SW480 (cell line): ENCODE measurements at places on chromosomes 6 and 20.

- DNase-seq, result no peak
Measured at GRCh38 chr6:35569011-35569461, 56.3 kb upstream of the TULP1 start.

DNA sequence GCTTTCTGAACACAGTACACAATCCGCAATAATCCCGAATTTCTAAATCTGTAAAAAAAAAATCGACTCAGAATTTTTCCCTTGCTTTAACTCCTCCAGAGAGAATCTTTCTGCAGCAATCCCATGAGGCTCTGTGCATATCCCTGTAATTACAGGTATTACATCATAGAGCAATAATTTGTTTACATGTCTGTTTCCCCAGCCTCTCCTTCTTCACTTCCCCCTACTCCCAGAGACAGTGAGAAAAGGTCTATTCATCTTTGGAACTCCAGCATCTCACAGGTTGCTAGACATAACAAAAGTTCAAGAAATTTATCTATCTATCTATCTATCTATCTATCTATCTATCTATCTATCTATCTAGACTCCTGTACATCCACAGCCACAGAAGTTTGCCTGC is 26.0 kb downstream of the KLHL31 start:
- DNase-seq, result no peak

GRCh38 chr6:91243436-91243835 is 656.6 kb upstream of the MAP3K7 start:
- DNase-seq, result no peak

GRCh38 chr6:44399991-44400390 is 12.5 kb downstream of the CDC5L start:
- no peak for DNase-seq

DNA sequence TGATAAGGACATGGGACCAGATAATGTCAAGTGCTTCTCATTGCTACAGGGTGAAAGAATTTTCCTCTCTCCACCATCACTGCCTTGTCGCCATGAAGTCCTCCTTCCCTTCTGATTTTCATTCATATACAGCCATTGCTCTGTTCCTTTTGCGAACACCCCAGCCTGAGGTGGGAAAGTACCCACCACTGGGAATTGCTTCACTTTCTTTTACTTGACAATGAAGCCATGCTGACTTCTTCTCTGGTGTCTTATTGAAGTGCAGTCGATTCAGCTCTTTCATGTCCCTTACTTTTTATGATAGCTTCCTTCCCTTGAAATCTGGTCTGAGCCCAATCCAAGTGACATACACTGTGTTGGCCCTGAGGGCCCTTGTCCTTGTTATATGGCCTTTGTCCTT is 16.2 kb downstream of the DAAM2 start:
- DNase-seq, result no peak

DNA sequence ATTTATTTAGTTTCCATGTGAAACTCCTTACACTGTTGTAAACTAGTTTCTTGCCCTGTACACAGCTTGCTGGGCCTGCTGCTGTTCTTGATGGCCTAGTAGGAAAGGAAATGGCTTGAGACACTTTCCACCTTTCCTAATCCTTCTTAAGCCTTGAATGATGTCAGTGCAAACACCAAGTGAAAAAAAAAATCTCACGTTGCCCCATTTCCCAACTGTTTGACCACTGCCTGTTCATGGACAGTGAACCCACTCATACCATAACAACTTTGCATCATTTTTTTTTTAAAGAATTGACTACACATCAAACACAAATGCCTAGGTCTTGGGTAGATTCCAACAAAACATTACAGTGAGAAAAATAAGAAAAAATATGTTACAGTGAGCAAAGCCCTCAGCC is 653.6 kb upstream of the FLRT3 start:
- no peak for DNase-seq

GRCh38 chr6:133923938-133924593 is 29.0 kb upstream of the TBPL1 start:
- DNase-seq, result peak; percentile 79

- DNase-seq, result no peak
Measured at GRCh38 chr6:81614292-81614691, 138.2 kb downstream of the TENT5A start.

DNA sequence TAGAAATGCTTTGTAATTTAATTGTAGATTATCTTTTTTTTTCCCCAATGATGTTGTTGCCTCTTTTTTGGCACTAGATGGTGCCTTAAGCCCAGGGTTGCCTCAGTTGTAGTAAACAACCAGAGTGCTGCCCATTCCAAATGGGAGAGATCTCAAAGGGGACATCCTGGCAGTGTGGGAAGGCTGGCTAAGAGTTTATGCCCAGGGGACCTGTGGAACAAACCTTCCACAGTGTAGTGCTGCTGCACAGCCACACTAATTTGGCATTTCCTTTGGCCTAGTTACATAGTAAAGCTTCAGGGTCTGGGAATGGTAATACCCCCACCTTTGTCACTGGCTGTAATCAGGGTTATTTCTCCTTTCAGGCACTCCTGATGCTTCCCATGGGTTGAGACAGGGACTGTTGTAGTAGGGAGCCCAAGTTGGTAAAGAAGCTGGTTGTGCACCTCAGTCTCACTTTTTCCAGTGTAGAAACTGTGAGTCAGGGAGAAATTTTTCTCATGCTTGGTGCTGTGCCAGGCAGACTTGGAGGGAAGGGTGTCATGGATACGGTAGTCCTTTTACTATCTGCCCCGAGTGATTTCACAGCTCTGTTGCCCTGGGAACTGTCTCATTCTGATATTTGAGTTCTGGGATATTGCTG is 177.8 kb upstream of the ECI2 start:
- DNase-seq, result peak; percentile 38

DNA sequence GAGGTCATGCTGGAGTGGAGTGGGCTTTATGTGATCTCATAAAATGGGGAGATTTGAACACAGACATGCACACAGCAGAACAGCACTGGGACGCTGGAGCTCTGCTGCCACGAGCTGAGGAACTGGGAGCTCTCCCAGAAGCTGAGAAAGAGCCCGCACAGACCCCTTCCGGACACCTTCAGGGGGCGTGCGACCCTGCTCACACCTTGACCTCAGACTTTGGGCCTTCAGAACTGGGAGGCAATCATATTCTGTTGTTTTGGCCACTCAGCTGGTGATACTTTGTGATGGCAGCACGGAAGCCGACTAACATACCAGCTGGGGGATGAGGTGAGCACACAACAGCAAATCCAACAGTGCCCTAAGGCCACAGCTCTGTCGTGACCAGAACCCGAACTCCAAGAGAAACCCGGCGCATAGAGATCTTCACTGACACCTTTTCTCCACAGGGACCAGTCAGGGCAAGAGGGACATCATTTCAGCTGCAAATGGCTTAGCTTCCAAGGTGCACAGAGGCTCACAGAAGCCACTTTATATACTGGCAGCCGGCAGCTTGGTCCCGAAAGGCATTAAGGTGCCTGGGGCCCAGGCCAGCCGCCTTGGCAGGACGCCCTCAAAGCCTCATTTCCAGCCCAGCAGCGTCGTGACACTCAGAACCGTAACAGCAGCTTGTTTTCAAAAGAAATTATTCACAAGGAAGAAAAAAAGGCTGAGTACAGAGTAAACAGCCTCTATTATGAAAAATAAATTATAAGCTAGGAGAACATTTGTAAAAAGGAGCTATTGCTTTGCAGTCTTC is 89.3 kb downstream of the RNASET2 start:
- DNase-seq, result no peak

DNA sequence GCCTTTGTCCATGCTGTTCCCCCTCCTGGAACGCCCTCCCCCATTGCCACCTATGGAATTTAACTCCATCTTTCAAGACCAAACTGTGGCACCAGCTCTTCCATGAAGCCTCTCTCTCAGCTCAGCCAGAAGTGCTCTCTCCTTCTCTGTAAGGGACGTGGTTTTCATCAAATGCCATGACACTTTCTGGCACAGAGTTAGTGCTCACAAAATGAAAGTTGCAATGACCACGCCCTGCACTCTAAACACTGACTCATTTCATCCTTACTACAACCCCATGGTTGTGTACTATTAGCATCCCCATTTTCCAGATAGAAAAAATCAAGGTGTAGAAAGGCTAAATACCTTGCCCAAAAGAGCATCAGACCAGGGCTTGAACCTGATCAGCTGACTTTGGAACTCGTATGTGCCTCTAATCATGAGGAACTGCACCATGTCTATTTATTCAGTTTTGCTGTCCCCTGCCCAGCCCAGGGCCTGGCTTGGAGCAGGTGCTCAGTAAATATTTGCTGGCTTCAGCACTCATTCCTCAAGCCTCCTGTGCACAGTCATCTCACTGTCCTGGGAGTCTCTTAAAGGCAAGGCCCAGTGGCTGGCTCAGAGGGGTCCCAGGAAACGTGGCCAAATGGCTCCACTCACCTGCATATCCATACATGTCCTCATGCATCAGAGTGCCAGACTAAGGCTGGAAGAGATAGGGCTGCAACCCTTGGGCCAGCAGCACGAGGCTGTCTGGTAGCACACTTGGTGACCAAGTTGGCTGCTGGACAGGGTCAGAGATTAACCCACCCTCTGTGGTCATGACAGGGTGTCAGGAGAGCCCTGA is 77.9 kb downstream of the MRPL14 start:
- DNase-seq, result peak; percentile 29

- DNase-seq, result peak; percentile 79
Measured at GRCh38 chr20:18057101-18057993, at the start of gene OVOL2. TSS of gene OVOL2 (minus strand) at chr20:18057916. CDS start at chr20:18057634, 282 bp downstream.

DNA sequence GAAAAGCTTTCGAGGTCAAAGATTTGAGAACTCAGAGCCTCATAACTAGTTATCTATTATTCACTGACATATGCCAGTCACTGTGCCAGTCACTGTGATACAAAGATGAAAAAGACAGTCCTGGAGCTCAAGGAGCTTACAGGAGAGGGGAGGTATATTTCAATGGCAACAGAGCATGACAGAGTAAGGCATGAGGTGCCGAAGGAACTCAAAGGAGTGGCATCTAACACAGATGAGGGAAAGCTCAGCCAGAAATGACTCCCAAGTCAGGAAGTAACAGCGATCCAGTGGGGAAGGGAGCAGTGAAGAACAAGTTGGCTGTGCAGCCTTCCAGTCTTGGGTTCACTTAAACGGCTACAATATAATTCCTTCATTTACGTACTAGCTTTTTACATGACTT is 46.6 kb downstream of the DTNBP1 start:
- DNase-seq, result no peak

- DNase-seq, result peak; percentile 70
Measured at GRCh38 chr6:43774776-43775534, 4.9 kb downstream of the VEGFA start.

DNA sequence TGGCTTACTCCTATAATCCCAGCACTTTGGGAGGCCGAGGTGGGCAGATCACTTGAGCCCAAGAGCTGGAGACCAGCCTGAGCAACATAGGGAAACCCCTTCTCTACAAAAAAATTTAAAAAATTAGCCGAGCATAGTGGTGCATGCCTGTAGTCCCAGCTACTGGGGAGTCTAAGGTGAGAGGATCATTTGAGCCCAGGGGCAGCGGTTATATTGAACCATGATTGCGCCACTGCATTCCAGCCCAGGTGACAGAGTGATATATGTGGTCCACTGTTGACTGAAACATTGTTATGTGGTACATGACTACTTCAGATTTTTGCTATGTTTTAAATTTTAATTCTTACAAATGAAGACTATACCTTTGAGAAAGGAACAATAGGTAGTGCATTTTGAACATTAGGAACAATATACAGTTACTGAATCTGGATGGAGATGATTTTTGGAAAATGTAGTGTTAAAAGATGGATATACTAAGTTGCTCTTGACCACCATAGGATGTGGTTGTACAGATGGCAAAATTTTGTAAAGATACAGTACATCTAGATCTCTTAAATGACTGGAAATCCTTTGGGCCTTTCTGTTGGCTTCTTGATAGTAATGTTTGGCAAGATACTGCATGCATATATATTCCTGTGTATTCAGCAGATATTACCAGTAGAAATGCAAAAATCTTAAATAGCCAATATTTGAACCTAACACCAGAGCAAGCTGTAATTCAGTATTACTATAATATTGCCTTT is 35.9 kb downstream of the MAPK14 start:
- no peak for DNase-seq

GRCh38 chr20:62183426-62184142 is 756 bp downstream of the MTG2 start:
- DNase-seq, result no peak

DNA sequence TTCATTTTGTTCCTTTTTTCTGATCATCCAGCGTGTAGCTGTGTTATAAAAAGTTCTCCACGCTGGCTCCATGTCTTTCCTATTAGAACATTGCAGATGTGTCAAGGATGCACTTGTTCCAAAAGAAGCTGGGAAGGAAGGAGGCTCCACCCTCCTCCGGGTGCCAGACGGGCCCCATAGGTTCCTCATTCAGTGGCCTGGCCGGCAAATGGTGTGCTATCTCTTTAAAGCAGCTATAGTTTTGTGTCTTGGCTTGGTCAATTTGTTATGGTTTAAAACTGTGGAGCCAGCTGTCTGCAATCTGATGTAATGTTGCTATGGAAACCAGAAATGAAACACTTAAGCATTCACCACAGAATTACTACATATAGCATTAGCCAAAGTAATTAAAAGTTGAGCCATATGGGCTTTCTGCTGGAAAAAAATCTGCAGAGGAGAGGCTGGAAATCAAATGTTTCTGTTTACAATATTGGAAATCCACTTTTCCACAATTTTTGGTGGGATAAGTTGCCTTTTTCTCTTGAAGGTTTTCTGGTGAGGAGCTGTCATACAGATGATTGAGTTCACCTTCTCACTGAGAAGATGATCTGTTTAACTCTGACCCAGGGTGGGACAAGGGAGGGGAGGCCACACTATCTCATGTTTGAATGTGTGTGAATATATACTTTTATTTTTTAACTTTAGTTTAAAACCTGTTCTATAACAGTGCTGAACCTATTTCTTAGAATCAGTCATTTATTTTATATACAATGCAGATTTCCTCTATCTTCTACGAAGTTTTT is 167.4 kb downstream of the SASH1 start:
- DNase-seq, result peak; percentile 30

DNA sequence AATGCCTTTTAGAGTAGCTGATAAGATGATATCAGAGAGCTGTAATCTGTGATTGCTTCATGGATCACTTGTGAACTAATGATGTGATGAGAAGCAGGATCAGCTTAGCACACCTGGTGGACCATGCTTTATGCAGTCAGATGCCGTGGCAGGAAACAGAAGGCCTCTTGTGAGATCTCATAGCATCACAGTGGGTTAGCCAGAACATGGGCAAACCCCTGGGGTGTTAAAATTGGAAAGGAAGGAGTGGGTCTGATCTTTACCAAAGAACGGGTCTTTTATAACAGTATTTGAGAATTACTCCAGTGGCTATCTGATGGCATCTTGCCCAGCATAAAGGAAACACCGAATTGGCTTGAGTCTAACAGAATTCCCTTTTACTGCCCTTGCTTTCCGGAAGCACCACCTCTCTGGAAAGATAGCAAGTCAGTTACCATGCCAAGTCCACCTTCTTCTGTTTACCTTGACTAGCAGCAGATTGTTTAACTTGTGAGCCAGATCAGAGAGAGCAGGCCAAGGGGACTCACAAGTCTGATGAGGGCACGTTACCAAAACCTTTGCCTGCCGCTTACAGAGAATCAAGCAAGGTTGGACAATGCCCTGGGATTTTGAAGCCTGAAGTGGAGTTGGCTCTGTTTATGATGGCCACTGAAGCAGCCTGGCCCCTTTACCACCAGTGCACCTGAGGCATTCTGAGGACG is 20.9 kb upstream of the SRF start:
- no peak for DNase-seq
